Right lung (tissue), 10 donors: ENCODE measurements at places on chromosomes 7 and 10. TPM values are rescaled to one million over a fixed set of nuclear protein-coding genes. Genes with fewer than 3 reads are reported as not detected.

DNA sequence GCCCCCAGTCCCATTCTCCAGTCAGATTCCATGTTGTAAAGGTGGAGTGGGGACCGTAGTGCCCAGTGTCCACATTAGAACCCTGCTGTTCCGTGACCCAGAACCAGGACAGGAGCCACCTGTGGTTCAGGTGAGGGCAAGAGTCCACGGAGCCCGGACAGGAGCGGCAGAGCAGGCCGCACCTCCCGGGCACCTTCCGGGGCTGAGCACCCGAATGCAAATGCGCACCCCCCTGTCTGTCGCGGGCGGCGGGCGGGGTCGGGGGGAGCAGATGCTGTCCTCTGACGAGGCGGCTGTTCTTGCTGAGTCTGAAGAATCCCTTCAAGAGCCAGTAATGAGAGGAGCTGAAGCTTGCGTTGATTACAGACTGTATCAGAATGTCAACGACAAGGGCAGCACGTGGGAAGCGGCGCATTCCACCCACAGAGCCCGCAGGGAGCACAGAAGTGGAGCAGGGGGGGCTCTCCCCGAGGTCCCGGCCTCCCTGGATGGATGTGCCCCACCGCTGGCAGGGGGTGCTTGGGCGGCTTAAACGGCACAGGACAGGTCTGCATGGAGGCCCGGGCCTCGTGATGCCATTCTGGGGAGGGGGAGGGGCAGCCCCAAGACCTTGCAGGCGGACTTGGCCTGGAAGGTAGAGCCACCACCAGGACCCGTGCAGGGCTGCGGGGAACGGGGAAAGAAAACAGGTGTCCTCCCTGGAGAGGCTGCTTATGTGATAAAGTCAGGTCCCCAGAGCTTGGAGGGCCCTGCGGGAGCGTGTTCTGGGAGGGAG lies 407.5 kb upstream of the RNF32 start:
- no peak for DNase-seq

DNA sequence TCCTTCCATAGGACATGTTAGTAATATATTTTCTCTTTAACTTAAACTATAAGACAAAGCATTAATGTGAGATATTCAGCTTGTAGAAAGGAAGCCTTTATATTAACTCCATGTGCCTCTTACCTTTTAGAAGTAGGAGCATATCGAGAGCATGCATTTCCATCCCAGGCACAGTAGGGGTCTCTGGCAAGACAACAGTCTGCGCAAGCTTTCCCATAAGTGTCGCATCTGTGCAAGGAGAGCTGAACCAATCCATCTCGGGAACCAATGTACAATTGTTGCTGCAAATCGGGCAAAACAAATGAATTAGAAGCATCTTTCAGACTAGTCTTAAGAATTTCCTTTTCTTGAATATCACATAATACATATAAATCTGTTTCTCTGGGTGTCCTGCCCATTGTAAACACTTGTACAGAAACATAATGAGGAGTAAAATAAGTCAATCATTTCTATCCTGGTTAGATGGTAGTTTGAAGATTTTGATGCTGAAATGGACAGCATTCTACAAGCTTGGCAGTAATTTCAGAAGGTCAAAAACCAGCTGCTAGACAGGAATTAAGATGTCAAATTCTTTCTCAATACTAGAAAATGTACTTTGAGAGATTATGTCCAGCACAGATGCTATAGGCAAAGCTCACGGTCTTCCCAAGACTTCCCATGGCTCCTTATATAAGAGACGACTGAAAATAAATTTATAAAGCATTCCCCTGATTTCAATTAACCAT lies 171.8 kb downstream of the SEMA3D start:
- DNase-seq = no peak

DNA sequence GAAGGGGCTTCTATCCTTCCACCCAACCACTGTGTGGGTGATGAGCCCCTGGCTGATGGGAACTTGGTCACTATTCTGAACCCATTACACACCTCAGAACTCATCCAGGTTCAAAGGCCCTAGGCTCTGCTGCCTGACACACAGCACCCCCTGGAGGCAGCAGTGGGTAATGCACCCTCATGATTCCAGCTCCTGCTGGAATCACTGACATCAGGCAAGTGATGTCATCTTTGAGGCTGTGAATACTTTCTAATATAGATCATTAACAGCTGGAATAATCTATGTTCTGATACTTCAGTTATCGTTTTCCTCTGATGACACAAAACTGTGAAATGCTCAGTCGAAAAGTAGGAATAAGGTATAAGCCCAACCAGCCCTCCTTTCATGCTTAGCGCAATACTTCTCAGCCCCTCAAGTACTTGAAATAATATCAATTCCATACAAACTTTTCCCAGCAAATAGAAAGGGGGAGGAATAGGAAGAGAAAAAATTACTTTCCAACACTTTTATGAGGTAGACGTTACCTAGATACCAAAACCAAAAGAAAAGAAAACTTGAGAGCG lies 7.5 kb upstream of the RBP3 start:
- DNase-seq = peak; percentile 42

- no peak for DNase-seq
Observed at GRCh38 chr7:112940314-112940732, 146.3 kb downstream of the GPR85 start.

GRCh38 chr7:52129278-52129677 lies 812.7 kb upstream of the COBL start:
- no peak for DNase-seq

The CRPPA gene
- polyA plus RNA-seq = 3.0 TPM

The CRYGN gene
- 0.20 TPM for polyA plus RNA-seq

The ZNF727 gene
- 0.31 TPM for polyA plus RNA-seq

The CLRN3 gene
- not detected for polyA plus RNA-seq
